ENCODE measurements at places on chromosomes 12 and 14. TPM values are rescaled to one million over a fixed set of nuclear protein-coding genes. Genes with fewer than 3 reads are reported as not detected.

DNA sequence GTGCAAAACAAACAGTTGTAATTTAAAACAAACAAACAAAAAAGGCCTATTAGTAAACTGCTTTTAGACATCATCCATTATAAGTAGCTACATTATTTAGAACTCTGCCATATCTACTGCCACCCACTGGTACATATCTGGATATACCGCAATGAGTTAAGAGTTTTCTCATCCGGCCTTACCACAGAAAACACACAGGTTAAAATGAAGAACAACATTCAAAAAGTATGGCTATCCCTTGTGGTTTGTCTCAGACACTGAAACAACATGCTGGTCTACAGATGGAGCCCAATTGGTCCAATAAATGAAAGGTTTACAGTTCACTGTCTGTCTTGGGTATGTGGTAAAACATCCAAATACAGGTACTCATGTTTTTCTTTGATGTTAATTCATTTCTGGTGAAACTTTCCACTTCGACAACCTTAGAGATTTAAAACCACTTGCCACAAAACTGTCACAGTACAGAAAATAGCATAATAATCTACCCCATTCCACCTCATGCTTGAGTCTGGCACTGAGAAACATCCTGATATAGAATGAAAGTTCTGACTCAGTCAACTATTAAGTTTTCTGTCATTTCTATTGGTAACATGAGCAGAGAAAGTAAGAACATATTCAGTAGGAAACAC lies 354.3 kb downstream of the CEP128 start:
- DNase-seq: peak; percentile 54

GRCh38 chr14:90699016-90699415 lies 117.2 kb downstream of the TTC7B start:
- no peak for DNase-seq

GRCh38 chr12:98456041-98456440 lies 59.3 kb upstream of the TMPO start:
- no peak for DNase-seq

DNA sequence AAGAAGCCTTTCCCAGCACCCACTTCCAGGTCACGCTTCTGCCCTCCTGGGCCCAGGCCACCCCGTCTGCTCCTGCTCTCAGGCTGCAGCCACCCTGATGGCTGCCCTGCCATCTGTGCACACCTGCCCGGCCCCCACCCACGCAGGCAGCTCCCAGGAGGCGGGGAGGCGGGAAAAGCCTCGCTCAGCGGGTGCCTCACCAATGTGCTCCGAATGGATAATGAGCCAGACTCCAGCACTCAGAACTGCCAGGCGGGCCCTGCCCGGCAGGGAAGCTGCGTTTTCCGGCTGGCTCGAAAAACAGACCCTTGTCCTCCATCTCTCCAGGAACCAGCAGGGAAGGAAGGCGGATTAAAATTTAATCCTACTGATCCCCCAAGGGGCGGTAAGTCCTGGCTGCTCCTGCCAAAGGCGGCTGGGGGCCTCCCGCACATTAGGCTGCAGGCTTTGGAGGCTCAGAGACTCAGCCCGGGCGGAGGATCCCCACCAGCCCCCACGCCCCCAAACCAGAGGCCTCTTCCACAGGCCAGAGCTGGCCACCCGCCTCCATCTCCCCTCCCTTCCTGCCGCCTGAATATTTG lies 104.0 kb downstream of the NCOR2 start:
- no peak for DNase-seq

Gene PPP1R36
- not detected for total RNA-seq

Gene HOTAIR
- not detected for total RNA-seq

Gene LTB4R
- total RNA-seq: 0.98 TPM

Gene C12orf54
- total RNA-seq: not detected

Gene SIRT4
- 2.8 TPM for total RNA-seq

Gene ALG10
- 10.1 TPM for total RNA-seq
